ENCODE measurements at places on chromosomes 12 and 14. TPM values are rescaled to one million over a fixed set of nuclear protein-coding genes. Genes with fewer than 3 reads are reported as not detected.
A peak's percentile ranks its signal among the peaks of the same experiment; 100 is the strongest.

GRCh38 chr14:94373708-94374107, 14.7 kb downstream of the SERPINA1 start:
- no peak for DNase-seq

The POTEG gene
- total RNA-seq, result not detected

- no peak for DNase-seq
Observed at GRCh38 chr12:101793401-101793800, 37.4 kb downstream of the GNPTAB start.

The SLCO1A2 gene
- 0.26 TPM for total RNA-seq

DNA sequence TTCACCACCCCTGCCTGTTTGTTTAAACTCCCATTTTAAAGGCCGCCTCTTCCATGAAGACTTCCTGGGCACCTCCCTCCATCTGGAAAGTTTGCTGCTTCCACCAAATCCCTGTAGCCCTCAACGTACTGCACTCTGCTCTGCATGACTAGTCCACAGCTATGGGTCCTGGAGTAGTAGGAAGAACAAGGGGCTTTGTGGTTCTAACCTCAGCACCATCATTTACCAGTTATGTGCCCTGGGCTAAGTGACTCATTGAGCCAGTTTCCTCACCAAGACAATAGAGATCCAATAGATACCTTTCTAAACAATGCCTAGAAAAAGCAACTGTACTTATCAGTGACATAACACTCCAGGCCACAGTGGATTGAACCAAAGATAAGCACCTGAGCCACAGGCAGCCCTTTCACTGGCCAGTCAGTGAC, 8.5 kb upstream of the LTBP2 start:
- DNase-seq, result peak; percentile 97

The PRIMA1 gene
- not detected for total RNA-seq

The ITPR2 gene
- total RNA-seq, result 28.0 TPM

GRCh38 chr14:64478634-64479250, 13.4 kb downstream of the AKAP5 start:
- DNase-seq, result no peak

- no peak for DNase-seq
Observed at GRCh38 chr12:30696103-30696408, 387 bp upstream of the IPO8 start.

DNA sequence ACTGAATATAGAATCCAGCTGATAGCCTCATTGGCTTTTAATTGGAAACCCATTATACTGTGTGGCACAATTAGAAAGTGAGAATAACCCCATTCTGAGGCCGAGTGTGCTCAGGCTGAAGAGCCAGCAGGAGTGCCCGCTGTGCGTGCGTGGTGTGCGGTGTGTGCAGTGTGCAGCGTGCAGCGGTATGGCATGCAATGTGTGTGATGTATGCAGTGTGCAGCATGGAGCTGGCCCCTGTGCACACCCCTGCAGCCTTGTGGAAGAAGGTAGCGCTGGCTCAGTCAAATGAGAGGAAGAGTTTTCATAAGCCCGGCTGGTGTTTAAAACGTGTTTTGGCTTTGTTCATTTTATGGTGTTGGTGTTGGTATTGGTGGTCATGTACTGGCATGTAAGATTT, 22.9 kb downstream of the CKB start:
- no peak for DNase-seq

DNA sequence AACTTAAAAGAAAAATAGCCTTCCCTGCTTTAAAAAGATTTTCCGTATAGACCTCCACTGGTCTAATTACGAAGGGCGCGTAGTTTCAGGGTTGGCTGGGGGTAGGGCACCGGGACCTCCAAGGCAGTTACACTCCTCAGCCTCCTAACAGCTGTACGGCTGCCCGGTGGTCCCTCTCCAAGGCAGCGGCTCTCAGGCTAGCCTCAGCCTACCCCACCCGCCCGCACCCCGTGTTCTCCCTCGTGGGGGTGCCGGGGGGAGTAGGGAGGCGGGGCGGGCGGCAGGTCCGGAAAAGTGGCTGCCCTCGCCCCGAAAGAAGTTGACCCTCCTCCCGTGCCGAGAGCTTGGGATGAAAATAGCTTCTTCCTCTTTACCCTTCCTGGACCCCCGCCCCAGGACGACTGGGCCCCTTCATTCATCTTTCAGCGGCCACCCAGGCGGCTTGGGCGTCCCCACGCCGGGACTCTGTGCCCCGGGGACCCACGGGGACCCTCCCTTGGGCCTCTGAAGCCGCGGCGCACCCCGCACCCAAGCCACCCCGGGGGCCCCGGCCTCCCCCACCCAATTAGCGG, 991 bp upstream of the RCOR1 start:
- DNase-seq, result peak; percentile 39

The JPH4 gene
- total RNA-seq, result 0.13 TPM

DNA sequence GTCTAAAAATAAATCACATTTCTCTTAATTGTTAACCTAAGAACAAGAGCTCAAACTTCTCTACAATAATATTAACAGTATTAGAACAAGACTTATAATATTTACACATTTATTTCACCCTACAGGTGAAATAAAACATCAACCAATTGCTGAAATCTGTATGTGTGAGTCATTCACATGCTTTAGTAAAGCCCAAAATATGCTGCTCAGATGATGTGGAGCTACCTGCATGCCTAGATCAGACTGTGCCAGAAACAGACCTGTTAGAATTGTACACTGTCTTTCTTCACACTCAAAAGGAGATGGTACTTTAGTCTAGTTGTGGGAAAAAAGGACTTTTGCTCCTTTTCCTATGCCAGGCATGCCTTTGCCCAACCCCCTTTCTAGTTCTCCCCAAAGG, 54.7 kb downstream of the RPS6KA5 start:
- no peak for DNase-seq
